Stimulated activated CD8-positive, alpha-beta memory T cell treated with anti-CD3 and anti-CD28 coated beads, Interleukin-7, amount 100 ng/mL, for 4 hours (primary cell): ENCODE measurements at places on chromosomes 5 and 9.

GRCh38 chr9:96323169-96323568 is 21.2 kb upstream of the HSD17B3 start:
- no peak for DNase-seq

DNA sequence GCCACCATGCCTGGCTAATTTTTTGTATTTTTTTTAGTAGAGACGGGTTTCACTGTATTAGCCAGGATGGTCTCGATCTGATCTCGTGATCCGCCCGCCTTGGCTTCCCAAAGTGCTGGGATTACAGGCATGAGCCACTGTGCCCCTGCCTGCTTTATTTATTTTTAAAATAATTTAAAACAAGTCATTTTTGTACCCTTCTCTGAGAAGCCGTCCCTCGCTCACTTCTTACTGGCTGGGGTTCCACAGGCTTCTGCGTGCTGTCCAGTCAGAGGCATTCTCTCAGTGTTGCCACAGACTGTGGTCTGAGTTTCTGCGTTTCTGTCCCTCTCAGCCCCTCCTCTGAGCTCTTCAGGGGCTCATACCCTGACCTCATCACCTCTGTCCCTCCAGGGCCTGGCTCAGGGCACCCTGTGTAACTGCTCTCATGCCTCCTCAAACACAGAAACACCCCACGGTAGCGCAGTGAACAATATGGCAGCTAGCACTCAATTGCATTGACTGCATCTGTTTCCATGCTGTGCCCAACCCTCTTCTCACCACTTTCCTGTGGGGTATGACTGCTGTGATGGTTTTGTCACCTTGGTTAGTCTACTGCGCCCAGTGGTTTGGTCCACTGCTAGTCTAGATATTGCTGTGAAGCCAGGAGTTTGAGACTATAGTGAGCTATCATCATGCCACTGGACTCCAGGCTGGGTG is 44.3 kb upstream of the SH3PXD2B start:
- DNase-seq: no peak

GRCh38 chr5:125560476-125561225 is 814.2 kb upstream of the ZNF608 start:
- no peak for DNase-seq

DNA sequence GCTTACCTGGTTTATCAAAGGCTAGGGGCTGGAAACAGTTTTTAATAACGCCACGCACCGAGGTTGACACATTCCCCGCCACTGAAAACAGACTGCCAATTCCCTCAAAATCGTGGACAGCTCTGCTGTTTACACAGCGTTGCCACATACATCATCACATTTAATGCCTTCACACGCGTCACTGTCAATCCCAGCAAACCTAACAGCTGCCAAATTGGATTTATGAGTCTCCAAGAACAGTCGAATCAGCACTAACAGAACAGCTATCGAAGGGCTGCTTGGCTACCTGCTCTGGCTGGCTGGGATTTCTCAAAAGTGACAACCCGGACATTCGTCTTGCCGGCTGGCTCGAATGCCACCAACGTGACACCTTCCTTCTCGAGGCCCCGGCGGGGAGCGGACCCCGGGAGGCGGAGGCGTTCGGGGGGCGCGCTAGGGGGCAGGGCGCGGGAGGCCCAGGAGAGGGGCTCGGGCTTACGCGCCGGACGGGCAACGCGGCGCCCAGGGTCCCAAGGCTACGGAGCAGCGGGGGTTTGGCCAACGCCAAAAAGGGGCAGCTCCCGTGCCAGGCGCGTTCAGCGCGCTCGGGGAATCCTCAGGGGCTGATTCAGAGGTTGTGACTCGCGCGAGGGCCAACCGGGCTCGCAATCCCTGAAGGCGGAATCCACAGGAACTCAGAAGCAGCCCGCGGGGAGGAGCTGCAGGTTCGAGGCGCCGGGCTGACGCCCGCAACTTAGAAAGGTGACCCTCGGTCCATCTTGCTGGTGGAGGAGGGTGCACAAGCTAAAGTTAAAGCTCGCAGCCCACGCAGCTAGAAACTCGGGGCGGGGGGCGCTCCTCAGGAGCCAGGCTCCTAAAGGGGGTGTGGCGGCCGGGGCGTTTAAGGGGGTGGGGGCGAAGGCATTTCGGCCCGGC is 1.2 kb downstream of the CDC14B start:
- peak; percentile 1 for DNase-seq

DNA sequence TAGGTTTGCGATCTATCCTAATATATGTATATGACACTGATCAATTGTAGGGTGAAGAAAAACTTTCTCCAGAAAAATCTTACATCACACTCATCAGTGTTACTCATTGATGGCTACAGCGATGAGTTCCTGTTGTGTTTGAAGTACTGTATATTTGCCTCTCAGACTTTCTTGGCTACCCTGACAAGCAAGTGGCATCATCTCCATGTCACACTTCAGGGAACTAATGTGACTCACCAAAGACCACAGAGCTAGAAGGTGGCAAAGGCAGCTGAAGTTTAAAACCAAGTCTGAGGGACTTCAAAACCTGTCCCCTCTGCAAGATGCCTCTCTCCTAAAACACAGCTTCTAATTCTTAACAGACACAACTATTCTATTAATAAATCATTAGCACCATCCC is 451.4 kb downstream of the CTNND2 start:
- DNase-seq: no peak

DNA sequence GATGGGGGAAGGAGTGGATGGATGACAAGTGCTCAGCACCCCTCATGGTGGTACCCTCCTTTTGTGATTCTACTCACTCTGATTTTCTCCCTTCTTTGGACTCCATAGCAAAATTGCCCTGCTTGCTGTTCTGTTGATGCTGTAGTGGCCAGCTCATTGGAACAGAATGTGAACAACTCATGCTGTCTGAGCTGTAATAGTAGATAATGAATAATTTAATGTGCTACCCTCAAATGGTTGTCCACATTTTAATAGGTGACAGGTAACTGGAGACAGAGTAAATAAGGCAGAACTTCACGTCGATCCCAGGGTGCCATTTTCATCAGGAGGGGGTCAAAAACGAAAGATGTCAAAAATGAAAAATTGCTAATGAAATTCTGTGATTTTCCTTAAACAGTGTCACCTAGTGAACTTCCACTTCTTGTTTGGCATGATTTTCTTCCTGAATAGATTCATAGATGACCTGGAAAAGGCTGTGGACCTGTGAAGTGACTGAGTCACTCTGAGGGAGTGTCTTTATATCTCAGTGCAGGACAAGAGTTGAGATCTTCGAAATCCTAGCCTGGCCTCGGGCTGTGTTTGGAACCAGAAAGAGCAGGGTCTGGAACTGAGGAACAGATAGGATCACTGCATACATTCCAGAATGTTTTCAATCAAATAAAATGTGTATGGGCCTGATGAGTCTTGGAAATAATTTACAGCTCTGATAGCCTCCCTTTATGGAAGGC is 270.2 kb downstream of the PSAT1 start:
- no peak for DNase-seq

GRCh38 chr5:79436821-79437220 is 77.1 kb downstream of the HOMER1 start:
- DNase-seq: no peak

GRCh38 chr5:32949286-32949970 is 238.3 kb downstream of the NPR3 start:
- DNase-seq: no peak

DNA sequence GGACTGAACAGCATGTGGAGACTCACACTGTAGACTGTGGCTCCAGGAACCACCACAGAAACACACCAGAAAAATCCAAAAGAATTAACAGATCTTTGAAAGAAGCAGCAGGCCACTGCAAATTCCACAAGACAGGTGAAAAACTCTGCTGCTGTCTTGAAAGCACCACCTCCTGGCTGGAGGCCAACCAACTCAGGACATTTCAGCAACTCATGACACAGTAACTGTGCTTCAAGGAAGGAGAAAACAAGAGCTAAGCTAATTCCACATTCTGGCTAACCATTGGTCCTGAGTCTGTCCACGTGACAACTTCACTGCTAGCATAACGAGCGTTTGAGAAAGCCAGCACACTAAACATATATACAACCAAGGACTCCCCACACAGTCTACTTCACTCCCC is 625.1 kb downstream of the PRELID2 start:
- DNase-seq: no peak

GRCh38 chr5:147621016-147621415 is 111.1 kb upstream of the DPYSL3 start:
- DNase-seq: no peak
